Activated CD4-positive, alpha-beta T cell treated with anti-CD3 and anti-CD28 coated beads for 24 hours (primary cell): ENCODE measurements at places on chromosomes 13 and 19.

GRCh38 chr13:95833719-95834118, 156.8 kb downstream of the DNAJC3 start:
- no peak for DNase-seq

DNA sequence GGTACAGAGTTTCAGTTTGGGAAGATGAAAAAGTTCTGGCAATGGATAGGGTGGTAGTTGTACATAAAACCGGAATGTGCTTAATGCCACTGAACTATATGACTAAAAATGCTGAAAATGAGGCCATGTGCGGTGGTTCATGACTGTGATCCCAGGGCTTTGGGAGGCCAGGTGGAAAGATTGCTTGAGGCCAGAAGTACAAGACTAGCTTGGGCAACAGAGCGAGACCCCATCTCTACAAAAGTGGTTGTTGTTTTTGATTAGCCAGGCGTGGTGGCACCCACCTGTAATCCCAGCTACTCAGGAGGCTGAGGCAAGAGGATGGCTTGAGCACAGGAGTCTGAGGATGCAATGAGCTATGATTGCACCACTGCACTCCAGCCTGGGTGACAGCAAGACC, 12.8 kb downstream of the SMAD9 start:
- DNase-seq, result no peak

DNA sequence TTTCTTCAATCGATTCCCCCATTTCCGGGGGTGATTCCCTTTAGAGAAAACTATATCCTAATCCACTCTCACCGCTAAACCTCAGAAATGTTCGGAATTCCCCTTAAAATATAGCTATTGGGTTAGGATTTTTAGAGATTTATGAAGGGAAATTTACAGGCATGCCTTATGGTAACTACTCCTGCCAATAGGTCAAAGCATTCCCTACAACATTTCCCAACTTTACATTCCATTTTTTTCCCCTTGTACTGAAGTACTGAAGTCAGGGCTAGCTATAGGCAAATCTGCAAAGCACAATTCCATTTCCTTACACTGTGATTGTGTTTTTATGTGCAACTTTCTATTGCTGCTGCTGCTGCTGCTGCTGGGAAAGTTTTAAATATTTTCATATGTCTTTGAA, 2.1 kb downstream of the EDNRB start:
- DNase-seq, result no peak

DNA sequence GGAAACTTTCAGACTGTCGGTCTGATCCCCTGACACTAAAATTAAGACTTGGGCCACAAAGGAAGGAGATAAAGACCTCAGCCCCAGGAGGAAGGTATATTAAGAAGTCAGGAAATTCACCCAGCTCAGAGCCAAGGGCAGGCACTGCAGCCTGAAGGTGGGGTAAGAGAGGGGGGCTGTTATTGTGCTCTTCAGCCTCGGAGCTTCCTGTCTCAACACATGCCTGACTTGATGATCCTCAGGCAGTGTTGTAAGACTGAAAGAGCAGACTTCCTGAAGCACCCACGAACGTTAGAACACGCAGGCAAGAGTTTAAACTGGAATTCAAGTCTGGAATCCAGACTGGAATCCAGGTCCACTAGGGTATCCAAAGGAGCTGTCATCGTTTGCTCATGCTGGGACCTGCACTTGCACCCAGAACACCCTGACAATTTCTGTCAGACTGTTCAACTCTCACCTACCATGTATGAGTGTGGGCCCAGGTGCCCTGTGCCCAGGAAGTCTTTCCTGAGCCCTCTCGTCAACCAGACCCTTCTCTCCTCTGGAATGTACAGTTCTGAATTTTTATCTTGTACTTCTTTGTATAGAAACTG, 10.7 kb upstream of the FLT1 start:
- no peak for DNase-seq

DNA sequence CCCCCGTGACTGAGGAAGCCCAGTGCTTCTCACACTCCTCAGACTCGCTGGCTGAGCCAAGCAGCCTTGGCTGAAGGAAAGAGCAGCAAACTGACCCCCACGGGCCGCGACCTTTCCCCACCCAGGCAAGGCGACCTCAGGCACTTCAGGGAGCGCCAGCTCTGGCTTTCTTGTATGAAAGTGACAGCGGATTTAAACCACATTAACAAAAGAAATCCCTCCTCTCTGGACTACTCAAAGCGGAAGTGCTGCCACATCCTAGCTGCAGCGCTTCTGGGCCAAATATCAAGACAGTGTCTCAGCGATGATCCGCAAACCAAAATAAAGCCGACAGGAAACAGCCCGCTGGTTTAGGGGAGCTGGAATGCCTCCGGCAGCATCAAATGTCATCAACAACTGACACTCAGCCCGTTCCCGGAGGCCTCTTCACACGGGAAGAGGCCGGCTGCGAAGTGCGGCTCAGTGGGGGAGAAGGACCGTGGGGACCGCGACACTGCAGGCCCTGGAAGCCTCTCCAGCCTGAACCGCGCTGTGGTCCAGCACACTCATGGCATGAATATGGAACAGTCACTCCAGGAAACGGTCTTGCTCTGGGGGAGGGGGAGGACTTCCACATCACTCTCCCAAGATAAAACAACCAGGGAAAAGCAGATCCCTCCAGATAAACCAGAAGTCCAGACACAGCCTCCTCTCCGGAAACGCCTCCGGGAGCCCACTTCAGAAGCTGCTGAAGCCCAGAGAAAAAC, 1.4 kb downstream of the RASA3 start:
- DNase-seq, result no peak

DNA sequence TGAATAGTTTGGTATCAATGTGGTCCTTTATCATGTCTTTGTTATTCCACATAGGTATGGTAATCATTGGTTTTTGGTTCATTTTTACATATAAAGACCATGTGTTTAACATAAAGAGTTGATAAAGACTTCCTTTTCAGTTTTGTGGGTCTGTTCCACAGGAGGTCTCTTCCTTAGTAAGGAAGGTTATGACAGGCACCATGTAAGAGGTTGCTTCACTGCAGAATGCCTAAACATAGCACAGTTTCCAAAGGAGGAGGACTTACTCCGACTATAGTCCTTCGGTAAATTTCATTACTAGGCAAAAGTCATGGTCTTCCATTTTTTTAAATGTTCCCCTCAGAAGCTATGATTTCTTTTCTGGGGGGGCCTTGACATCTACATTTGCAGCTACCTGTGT, 27.1 kb upstream of the PCDH17 start:
- no peak for DNase-seq

- no peak for DNase-seq
These were observed 666 bp downstream of the BIVM start for GRCh38 chr13:102799426-102800144.

GRCh38 chr13:28451482-28452217, 43.3 kb downstream of the FLT1 start:
- DNase-seq, result no peak

DNA sequence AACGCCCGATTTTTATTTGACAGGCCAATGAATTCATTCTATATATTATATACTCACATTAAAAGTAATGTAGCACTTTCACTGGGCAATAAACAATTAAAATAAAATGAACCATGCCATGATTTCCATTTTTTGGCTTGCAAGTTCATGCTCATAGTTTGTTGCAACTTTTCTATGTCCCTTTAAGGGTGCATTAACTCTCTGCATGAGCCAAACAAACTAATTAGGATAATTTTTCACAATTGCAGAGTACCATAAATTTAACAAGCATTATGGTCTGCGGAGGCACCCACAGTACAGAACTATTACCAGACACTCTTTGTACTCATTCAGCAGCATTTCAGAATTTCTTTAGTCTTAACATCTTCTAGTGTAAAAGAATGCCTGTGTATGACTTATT, 1.4 kb downstream of the LHFPL6 start:
- no peak for DNase-seq

DNA sequence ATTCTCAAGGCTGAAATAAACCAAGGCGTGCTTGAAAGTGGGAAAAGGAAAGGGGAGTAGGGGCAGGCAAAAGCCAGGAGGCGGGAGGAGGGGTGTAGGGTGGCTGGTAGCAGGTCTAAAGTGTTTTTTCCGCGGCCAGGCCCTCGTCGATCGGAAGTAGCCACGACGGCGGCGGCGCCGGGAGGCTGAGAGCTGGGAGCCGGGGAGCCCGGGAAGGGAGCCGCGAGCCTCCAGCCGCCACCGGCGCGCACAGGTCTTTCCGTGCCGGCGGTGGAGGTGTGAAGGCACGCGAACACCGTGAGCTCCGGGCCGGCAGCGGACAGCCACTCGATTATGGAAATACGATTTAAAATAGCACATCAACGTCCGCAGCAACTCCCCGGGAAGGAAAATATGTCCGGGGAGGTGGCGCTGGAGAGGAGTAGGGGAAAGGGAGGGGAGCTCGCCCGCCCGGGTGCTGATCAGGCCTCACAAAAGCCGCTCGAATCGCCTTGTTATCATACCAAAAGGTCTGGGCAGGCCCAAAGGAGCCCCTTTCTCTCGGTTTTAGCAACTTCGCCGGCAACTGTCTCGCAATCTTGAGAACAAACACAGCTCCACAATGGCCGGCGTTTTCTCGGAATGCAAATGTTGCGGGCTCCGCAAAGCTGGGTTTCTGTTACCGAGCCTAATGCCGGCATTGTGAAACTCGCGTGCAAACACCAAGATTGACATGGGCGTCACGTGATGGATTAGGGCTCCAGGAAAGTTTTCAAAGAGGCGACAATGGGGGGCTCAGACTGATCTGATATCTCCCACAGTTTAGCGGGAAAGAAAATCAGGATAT, 2.9 kb upstream of the PCDH8 start:
- no peak for DNase-seq

- no peak for DNase-seq
These were observed 22.8 kb downstream of the SYDE1 start for GRCh38 chr19:15129856-15130585.

GRCh38 chr19:16779539-16780163, 49.5 kb upstream of the SIN3B start:
- no peak for DNase-seq

- no peak for DNase-seq
These were observed 307.4 kb downstream of the KLF5 start for GRCh38 chr13:73366241-73366640.

GRCh38 chr13:59024434-59024833, 1139.3 kb downstream of the DIAPH3 start:
- no peak for DNase-seq

- DNase-seq, result no peak
These were observed 11.7 kb upstream of the ZNF14 start for GRCh38 chr19:19744641-19745040.

- no peak for DNase-seq
These were observed 137.2 kb downstream of the URI1 start for GRCh38 chr19:30079200-30079599.

DNA sequence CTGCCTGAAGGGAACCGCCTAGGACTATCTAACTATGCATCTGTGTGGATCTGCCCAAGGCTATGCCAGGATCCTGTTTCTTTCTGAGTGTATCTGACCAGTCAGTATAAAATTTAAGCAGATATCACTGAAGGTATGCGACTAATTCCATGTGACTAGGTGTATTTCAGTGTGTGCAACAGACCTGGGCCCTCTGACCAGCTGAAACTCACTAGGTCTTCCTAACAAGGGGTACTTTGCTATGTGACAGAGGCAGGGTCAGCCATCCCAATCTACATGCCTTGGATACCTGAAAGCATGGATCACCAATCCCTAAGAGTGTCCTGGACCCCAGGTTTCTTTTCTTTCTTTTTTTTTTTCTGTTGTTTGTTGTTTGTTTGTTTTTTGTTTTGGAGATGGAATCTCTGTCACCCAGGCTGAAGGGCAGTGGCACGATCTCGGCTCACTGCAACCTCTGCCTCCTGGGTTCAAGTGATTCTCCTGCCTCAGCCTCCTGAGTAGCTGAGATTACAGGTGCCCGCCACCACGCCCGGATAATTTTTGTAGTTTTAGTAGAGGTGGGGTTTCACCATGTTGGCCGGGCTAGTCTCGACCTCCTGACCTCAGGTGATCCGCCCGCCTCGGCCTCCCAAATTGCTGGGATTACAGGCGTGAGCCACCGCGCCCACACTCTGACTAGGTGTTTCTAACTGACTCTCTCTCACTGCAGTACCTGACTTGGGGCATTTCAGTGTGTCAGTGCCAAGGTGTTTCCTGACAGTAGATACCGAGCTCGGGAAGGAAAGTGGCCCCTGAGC, 43.5 kb downstream of the FCGBP start:
- DNase-seq, result no peak

DNA sequence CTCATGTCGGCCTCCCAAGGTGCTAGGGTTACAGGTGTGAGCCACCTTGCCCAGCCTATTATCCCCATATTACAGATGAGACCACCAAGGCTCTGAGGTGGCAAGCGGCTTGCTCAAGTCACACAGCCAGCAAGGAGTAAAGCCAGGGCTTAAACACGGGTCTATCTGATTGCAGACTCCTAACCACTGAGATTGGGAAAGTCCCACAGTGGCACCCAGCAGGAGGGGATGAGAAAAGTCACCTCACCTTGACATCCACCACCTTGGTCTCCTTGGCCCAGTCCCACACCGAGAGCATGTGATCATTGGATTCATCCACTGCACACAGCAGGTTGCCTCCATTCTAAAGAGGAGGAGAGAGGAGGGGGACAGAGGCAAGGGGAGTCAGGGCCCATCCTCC, 9.5 kb downstream of the EML2 start:
- no peak for DNase-seq
